ENCODE measurements at places on chromosomes 12 and 14. TPM values are rescaled to one million over a fixed set of nuclear protein-coding genes. Genes with fewer than 3 reads are reported as not detected.
A peak's percentile ranks its signal among the peaks of the same experiment; 100 is the strongest.

TMEM229B gene
- total RNA-seq, result 5.7 TPM

MBD6 gene
- 92.1 TPM for total RNA-seq

RASSF9 gene
- total RNA-seq, result 1.4 TPM

OR4E2 gene
- not detected for total RNA-seq

DNA sequence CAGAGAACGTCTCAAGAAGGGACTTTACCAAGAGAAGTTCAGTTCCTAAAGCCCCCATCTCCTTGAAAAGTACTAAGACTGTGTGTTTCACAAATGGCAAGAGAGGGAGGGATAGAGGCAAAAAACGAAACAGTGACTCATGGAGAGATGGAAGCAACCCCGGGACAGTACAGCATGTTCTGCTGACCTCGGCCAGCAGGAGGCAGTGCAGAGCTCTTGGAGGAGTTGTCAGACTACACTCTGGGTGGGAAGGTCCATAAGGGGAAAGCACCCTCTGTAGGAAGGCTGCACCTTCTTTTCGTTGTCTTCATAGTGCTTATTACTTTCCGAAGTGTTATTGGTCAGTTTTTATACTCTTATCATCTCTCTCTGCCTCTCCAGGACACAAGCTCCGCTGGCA, 525.2 kb upstream of the CCDC196 start:
- no peaks in the 10 kb centered on the region for H3K36me3 ChIP-seq
- H3K4me3 ChIP-seq, result no peak overlapping the region
- peaks cover 5% of the 10 kb centered on the region for H3K4me1 ChIP-seq
- peaks cover 2% of the 10 kb centered on the region for H3K27me3 ChIP-seq

GRCh38 chr14:86491743-86492142, 961.8 kb downstream of the FLRT2 start:
- DNase-seq, result no peak
- no peak overlapping the region for H3K4me3 ChIP-seq
- H3K36me3 ChIP-seq, result no peaks in the 10 kb centered on the region
- H3K4me1 ChIP-seq, result no peaks in the 10 kb centered on the region
- no peaks in the 10 kb centered on the region for H3K27me3 ChIP-seq

DNA sequence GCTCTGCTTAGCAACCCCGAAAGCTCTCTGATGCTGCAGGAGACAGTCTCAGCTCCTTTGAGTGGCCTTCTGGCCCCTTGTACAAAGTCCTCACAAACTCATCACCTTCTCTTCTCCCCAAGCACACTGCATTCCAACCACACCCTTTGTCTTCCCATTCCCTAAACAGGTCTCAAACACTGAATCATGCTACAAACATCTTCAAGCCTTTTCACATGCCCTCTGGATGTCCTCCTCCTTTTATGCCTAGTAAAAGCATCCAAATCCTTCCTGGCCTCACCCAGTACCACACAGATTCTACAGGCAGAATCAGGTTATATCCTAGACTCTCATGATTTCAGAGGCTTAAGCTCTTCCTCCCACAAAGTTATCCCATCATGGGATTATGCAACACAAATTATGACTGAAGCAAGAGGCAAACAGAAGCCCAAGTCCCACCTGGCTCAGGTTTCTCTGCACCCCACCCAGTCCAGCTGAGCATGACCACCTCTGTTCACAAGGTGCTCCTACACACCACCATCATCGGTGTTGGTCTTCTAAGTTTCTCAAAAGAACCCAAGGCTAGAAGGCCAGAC, 61.4 kb upstream of the PCED1B start:
- H3K27ac ChIP-seq, result no peak overlapping the region
- H3K27me3 ChIP-seq, result no peaks in the 10 kb centered on the region
- H3K36me3 ChIP-seq, result no peaks in the 10 kb centered on the region

DNA sequence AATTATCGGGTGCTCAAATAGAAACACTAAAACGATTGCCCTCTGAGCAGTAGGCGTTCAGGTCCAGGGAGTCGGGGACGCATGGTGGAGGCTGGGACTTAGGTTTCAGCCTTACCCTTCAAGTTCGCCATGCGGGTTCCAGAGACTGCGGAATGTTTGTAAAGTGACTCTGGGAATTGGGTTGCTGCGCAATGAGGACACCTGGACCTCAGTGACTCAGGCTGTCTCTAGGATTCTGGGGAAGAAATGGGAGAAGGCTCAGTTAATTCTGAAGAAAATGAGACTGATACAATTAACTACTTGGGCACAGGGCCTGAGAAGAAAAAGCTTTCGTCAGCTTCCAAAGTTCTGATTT, 1.1 kb downstream of the LGALS3 start:
- H3K4me1 ChIP-seq, result peaks cover 5% of the 10 kb centered on the region
- H3K27me3 ChIP-seq, result no peaks in the 10 kb centered on the region
- peak overlapping the region; percentile 91 for H3K27ac ChIP-seq
- peak; percentile 42 for DNase-seq
- H3K36me3 ChIP-seq, result no peaks in the 10 kb centered on the region

DNA sequence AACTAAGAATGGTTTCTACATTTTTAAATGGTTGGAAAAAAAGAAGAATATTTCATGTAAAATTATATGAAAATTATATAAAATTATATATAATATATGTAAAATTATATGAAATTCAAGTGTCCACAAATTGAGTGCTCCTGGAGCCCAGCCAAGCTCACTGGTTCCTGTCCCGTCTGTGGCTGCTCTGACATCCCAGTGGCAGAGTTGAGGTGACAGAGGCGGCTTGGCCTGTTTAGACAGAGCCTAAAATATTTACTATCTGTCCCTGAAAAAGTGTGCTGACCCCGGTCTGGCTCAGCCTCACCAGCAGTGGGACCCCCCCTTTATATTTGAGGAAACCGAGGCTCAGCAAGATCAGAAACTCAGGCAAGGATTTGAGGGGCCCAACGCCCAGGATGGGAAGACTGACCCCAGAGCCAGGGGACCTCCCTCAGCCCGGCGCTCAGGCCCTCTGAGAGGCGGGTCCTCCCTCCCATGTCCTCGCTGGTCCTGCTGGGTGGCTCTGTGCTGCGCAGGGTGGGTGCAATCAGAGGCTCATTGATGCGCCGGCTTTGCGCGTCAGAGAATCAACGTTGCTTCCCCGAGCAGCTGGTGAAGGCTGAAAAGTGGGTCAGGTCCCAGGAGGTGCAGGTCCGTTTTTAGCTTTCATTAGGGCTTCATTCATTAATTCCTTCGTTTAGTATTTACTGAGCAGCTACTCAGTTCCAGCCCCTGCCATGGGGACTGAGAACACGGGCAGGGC, 21.5 kb upstream of the BEGAIN start:
- H3K4me3 ChIP-seq, result no peak overlapping the region
- no peak overlapping the region for H3K27ac ChIP-seq
- H3K4me1 ChIP-seq, result no peaks in the 10 kb centered on the region
- no peaks in the 10 kb centered on the region for H3K27me3 ChIP-seq
- DNase-seq, result no peak

DNA sequence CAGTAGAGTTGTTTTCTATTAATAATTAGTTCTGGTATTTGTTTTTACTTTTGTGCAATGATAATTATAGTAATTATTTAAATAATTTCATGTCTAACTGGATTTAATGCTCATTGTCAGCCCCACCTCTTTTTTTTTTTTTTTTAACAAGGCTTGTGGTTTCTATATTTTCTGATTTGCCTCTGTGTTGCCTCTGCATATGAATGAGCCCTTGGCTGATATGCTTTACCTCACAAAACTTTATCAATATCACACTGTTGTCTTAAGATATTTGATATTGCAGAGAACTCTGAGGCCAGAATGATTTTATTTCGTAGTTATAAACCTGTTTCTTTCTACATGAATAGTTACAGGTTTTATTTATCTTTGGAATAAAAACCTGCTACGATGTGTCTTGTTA, 116.2 kb upstream of the ATP2B1 start:
- H3K27ac ChIP-seq, result no peak overlapping the region
- no peaks in the 10 kb centered on the region for H3K36me3 ChIP-seq
- H3K4me3 ChIP-seq, result no peak overlapping the region

GRCh38 chr14:23186913-23187654, 3.6 kb upstream of the SLC7A8 start:
- H3K27ac ChIP-seq, result no peak overlapping the region
- H3K4me1 ChIP-seq, result no peaks in the 10 kb centered on the region
- H3K27me3 ChIP-seq, result no peaks in the 10 kb centered on the region
- no peaks in the 10 kb centered on the region for H3K36me3 ChIP-seq
- no peak overlapping the region for H3K4me3 ChIP-seq

GRCh38 chr12:102051431-102051965, 10.3 kb downstream of the WASHC3 start:
- no peak for DNase-seq
- no peaks in the 10 kb centered on the region for H3K4me1 ChIP-seq
- no peaks in the 10 kb centered on the region for H3K27me3 ChIP-seq
- H3K27ac ChIP-seq, result no peak overlapping the region
- H3K4me3 ChIP-seq, result no peak overlapping the region

DNA sequence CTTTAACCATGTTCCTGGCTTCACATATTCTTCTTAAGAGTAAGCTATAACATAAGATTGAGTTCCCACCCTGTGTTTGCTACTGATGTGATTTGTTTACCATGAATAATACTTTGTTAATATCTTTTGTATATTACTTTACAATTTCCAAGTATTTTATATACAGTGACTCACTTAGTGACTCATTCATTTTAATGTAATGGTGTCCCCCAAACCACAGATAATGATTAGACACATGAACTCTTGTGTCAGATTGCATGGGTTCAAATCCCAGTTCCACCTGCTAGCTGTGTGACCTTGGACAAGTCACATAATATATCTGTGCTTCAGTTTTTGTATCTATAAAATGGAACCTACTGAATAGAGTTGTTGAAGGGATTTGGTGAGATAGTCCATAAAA, 76.1 kb downstream of the MYF5 start:
- no peak overlapping the region for H3K27ac ChIP-seq
- no peaks in the 10 kb centered on the region for H3K36me3 ChIP-seq
- H3K4me1 ChIP-seq, result no peaks in the 10 kb centered on the region
- H3K27me3 ChIP-seq, result no peaks in the 10 kb centered on the region

Data from prostate gland (tissue), 2 donors.